ENCODE measurements at places on chromosomes 13 and 19. TPM values are rescaled to one million over a fixed set of nuclear protein-coding genes. Genes with fewer than 3 reads are reported as not detected.

DNA sequence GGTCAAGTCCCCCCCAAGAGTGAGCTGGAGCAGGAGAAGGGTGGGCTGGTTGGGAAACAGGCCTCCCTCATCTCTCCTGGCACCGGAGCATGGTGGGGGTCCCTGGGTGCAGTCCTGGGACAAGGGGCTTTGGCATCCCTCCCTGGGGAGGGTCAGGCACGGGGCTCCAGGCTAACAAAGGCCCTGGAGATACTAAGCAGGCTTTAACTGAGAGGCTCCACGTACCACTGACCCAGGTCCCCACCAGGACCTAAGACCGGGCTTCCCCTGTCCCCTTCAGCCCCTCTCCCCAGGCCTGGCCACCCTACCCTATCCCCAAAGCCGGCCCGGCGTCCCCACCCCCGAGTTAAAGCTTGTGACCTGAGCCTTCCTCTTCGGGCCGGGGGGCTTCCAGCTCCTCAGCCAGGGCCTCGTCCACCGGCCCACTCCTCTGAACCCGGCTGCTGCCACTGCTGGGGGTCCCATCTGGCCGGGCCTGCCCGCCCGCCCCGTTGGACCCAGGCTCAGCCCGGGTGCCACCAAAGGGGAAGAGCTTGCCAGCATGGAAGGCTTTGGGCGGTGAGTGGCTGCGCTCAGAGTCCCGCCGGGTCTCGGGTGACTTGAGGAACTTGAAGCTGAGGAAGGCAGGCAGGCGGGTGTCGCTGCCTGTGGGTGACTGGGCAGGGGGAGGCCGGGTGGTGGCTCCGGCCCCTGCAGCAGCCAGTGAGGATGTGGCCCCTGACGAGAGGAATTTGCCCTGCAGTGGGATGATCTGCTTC, 10.1 kb downstream of the ANO8 start:
- H3K4me3 ChIP-seq: no peak overlapping the region
- H3K27ac ChIP-seq: no peak overlapping the region
- peaks cover 3% of the 10 kb centered on the region for H3K36me3 ChIP-seq
- H3K4me1 ChIP-seq: peaks cover 5% of the 10 kb centered on the region
- peaks cover 3% of the 10 kb centered on the region for H3K27me3 ChIP-seq
- DNase-seq: no peak

- H3K4me1 ChIP-seq: no peaks in the 10 kb centered on the region
- H3K4me3 ChIP-seq: no peak overlapping the region
- peaks cover 11% of the 10 kb centered on the region for H3K36me3 ChIP-seq
- DNase-seq: no peak
Observed at GRCh38 chr13:73820688-73821087, 313.5 kb downstream of the KLF12 start.

- peaks cover 15% of the 10 kb centered on the region for H3K4me1 ChIP-seq
- H3K27me3 ChIP-seq: peaks cover 84% of the 10 kb centered on the region
- no peak overlapping the region for H3K27ac ChIP-seq
Observed at GRCh38 chr13:94966422-94966955, 254.1 kb upstream of the SOX21 start.

- no peak for DNase-seq
- H3K27ac ChIP-seq: no peak overlapping the region
- H3K36me3 ChIP-seq: no peaks in the 10 kb centered on the region
- H3K4me1 ChIP-seq: peaks cover 16% of the 10 kb centered on the region
Observed at GRCh38 chr13:23722726-23723453, 152.7 kb downstream of the TNFRSF19 start.

DNA sequence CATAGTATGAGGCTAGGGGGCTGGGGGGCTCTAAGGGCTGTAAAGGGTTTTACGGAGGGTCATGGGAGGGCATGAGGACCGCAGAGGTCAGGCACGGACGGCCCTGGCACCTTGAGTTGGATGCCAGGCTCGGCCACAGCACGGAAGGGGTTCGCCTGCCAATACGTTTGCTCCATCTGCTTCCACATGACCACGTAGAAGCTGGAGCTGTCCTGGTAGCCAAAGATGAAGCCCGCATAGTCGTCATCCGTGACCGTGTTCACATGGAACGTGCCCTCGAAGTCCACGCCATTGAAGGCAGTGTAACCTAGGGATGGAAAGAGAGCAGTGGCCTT, 6.4 kb downstream of the COMP start:
- H3K27me3 ChIP-seq: peaks cover 54% of the 10 kb centered on the region
- H3K4me1 ChIP-seq: no peaks in the 10 kb centered on the region
- no peak for DNase-seq
- no peaks in the 10 kb centered on the region for H3K36me3 ChIP-seq
- no peak overlapping the region for H3K27ac ChIP-seq

ZNF121 gene
- total RNA-seq: 60.0 TPM

PRR19 gene
- total RNA-seq: 2.4 TPM

SPRED3 gene
- 5.5 TPM for total RNA-seq

CYP4F11 gene
- total RNA-seq: not detected
